A549 (cell line): ENCODE measurements at places on chromosomes 1 and 21.

GRCh38 chr1:57118948-57119603, 153.3 kb upstream of the C8B start:
- no peak for DNase-seq

GRCh38 chr1:27571439-27572018, 32.4 kb downstream of the AHDC1 start:
- no peak for DNase-seq

GRCh38 chr1:233060461-233060994, 110.1 kb downstream of the NTPCR start:
- DNase-seq, result no peak

GRCh38 chr1:54567961-54568360, 19.9 kb downstream of the ACOT11 start:
- no peak for DNase-seq

DNA sequence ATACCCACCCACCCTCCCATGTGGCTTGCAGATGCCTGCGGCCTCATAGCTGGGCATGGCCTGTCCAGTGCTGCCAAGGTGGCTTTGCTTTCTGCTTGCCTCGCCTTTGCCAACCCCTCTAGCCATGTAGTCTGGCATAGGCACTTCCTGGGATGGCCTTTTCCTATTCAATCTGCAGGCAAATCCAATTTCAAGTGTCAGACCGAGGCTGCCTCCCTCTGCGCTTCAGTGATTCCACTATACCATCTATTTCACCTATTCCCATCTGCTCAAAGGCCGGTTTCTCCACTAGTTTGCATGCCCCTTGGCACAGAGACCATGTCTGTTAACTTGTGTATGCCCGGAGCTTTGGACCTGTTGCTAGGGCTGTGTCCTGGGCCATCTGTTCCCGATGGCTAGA, 3.8 kb upstream of the ZBTB21 start:
- DNase-seq, result no peak

DNA sequence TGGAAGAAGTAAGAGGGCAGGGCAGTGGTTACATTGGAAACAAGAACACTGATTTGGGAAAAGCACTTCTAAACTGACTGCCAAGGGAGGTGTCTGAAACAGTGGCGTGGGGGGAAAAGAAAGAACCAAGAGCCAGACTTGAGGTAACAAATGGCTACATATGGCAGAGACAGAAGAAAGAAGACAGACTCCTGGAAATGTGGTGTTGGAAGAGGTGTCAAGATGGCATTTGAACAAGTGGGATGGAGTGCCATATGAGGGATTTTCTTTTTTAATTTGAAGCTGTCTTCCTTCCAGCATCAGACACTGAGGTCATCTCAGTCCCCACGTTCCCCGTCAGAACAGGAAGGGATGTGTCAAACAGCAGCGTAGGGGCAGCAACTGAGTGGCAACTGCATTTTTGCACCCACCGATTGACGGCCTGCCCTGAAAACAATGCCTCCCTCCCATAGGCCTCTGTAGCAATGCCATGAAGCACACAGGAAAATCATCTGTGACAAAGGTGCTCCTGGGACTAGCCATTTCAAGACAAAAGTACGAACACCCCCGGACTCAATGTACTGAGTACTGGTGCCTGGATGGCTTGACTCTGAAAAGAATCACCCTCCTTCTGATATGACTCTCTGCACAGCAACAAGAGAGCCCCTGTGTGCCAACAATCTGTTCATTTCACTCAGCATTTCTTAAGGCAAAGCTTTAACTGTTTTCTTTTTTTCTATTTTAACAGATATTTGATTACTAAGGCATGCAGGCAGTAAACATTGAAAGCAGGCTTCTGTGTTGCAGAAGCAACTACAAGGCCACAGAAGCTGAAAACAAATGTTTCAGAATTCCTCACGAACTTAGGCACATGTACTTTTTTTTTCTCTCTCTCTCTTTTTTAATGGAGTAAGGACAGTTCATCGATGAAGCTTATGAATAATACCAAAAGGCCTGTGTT, 37.0 kb downstream of the LPAR3 start:
- no peak for DNase-seq

- DNase-seq, result no peak
These were observed 1372.9 kb upstream of the ADGRL2 start for GRCh38 chr1:80427881-80428280.

GRCh38 chr21:34517491-34518245, 5.7 kb upstream of the KCNE1 start:
- DNase-seq, result peak; percentile 16

DNA sequence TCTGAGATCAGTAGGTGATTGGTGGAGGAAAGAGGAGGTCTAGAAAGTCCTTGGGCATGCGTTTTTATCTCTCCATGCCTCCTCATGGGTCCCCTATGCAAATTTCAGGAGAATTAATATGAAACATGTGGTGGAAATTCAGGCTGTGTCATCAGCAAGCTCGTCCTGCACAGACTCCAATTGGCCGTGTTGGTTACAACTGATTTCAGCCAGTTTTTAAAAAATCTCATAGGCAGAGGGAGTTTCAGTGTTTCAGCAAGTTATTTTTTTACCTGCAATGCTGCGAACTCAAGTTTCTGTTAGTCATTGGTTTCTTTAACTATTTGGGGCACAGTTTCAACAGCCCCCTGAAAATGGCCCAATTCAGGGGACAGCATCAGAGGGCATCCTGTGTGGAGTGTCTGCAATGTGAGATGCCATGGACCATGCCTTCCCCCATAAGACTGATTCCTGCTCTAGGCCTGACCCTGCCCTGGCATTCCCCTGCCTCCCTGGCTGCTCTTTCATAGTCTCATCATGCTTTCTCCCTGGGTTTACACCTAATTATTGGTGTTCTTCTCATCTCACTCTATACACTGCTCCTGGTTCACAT, 59.9 kb downstream of the C1orf198 start:
- no peak for DNase-seq

- no peak for DNase-seq
These were observed 108.6 kb upstream of the USP24 start for GRCh38 chr1:55323760-55324159.

DNA sequence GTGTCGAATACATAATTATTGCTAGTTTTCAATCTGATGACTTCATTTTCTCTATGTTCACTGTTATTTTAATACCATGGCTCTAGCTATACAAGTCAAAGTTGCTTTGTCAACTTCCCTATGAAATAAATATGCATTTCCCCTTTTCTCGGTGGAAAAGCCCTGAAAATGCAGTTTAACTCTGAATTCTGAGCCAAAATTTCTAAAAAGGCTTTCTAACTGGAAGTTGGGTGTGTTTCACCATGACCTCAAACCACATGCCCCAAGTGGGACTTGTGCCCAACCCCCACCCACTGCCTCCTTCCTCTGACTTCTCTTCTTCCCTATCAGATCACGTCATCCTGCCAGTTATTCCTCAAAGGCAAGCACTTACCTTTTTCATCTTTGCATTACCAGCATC, 8.9 kb downstream of the MKNK1 start:
- no peak for DNase-seq

DNA sequence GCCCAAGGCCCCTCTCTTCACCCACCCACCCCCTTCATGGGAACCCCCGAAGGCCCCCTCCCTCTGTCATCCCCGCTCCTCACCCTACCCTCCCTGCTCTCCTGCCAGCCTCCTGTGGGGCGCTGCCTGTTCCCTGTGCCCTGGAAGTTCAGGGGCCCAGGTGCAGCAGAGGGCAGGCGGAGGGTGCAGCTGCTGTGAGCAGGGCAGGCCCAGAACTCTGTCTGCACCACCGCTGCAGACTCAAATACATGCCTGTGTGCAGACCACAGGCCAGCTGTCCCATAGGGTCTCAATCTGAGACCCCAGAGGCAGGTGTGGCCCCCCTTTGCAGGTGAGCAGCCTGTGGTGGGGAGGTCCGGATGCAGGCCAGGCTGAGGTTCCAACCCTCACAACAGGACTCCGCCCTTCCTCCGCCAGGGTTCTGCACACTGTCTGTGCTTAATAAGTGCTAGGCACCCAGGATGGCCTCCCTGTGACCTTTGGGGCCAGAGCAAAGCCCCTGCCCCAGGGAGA, 62.5 kb downstream of the WNT9A start:
- DNase-seq, result no peak

GRCh38 chr1:108708691-108709660, 3.7 kb upstream of the FNDC7 start:
- peak; percentile 44 for DNase-seq

DNA sequence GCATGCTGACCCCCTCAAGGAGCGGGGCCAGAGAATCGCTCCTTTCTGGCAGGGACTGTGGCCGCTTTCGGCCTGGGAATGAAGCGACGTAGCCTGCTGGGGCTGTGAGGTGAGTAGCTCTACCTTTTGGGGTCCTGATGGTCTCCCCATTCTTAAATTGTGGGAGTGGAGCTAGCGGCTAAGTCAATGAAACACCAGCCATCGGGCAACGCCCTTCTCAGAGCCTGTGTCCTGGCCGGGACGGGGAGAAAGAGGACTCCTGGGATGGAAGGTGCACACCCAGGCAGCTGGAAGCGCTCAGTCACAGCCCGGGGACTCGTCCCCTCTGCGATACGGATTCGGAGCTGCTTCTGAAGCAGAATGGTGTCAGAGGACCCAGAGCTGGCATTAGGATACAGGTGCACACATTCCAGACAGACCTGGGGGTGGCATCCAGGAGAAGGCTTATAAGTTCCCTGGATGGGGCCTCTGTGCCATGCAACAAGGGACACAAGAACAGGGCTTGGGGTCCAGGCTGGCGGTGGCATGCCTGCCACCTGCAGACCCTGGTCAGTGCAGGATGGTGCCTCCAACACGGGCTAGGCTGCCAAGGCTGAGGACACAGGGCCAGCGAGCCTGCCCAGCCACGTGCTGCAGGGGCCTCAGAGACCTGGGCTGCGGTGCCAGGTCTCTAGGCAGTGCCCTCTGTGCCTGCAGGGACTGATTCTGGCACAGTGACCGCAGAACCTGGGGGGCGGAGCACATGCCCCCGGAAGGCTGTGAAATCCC, 945 bp upstream of the WNT9A start:
- peak; percentile 36 for DNase-seq

DNA sequence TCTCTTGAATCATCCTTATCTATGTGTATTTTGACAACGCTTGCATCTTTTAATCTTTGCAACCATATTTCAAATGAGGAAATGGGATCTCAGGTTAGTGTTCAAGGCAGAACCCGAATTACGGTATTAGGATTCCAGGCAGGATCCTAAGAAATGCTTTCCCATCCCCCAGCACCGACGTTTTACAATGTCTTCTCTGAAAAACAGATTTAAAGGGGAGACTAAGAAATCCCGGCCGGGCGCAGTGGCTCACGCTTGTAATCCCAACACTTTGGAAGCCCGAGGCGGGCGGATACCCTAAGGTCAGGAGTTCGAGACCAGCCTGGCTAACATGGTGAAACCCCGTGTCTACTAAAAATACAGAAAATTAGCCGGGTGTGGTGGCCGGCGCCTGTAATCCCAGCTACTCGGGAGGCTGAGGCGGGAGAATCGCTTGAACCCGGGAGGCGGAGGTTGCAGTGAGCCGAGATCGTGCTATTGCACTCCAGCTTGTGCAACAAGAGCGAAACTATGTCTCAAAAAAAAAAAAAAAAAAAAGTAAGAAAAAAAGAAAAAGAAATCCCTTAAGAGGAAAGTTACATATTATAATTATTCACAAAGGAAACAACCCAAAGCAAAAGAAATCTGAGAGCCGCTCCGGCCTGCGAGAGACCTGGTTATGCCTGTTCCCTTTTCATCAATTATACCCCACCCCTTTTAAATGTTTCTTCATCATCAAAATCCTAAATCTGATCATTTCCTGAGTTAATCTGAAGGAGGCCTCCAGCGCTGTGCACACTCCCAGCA, 801 bp upstream of the GORAB start:
- DNase-seq, result no peak

GRCh38 chr1:163472651-163473248, 151.0 kb downstream of the NUF2 start:
- DNase-seq, result no peak

DNA sequence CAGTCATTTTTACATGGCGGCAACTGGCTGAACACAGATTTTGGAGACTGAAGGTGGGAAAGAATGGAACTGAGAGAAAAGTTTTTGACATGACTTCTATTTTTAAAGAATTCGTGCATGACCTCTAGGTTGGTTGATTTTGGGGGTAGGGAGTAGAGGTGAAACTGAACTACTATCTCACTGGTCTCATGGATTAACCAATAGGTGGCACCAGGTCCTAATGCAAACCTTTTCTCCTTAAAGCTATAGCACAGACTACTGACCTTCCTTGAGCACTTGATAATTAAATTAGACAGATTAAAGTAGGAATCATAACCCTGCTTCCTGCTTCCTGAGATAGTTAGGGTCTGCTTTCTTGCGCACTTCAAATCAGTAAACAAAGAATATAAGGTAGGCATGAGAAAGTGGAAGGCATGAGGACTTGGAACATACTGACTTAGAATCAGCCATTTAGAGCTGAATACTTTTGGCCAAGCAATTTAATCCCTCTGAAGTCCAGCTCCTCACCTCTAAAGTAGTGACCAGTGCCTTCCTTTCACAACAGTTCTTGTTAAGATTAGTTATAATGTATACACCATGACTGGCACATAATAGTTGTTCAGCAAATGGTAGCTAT, 206.0 kb downstream of the CENPF start:
- DNase-seq, result no peak

DNA sequence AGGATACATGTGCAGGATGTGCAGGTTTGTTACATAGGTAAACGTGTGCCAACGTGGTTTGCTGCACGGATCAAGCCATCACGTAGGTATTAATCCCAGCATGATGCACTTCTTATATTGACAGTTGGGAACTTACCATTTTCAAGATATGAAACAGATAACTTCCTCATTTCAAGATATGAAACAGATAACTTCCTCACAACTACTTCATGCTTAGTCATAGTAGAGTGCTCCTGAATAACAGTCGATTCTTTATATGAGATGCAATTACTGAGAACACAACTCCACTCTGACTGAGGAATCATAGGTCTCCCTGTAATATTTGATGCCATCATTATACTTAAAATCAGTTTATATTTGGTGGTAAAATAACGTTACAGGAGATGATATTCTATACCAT, 1124.3 kb downstream of the AMY1C start:
- DNase-seq, result no peak

- DNase-seq, result no peak
These were observed 2.6 kb upstream of the ABCB10 start for GRCh38 chr1:229561141-229561540.

GRCh38 chr1:227945891-227946623, 1.7 kb downstream of the WNT9A start:
- DNase-seq, result peak; percentile 63

DNA sequence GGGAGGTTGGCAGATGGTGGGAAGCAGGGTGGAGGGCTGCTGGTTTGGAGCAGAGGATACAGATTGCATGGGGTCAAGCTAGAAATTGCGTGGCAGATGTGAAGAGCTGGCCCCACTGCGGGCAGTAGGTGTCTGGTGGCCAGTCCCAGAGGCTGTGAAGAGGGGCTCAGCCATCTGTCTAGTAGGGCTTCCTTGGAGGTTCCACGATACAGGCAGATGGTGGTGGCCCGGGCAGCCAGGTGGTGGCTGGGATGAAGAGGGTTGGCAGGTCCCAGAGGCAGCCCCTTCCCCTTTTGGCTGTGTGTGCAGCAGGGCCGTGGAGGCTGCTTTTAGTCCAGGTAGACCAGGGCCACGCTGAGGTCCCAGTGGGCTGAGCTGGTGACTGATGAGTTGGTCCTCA, 16.6 kb downstream of the PSEN2 start:
- no peak for DNase-seq

GRCh38 chr1:22349362-22350043, 102.1 kb upstream of the ZBTB40 start:
- no peak for DNase-seq
